ENCODE measurements at places on chromosomes 7 and 10.

GRCh38 chr10:29397221-29397620 lies 108.4 kb downstream of the LYZL1 start:
- no peak for DNase-seq

GRCh38 chr7:34430456-34430855 lies 227.6 kb upstream of the NPSR1 start:
- DNase-seq: peak; percentile 2

DNA sequence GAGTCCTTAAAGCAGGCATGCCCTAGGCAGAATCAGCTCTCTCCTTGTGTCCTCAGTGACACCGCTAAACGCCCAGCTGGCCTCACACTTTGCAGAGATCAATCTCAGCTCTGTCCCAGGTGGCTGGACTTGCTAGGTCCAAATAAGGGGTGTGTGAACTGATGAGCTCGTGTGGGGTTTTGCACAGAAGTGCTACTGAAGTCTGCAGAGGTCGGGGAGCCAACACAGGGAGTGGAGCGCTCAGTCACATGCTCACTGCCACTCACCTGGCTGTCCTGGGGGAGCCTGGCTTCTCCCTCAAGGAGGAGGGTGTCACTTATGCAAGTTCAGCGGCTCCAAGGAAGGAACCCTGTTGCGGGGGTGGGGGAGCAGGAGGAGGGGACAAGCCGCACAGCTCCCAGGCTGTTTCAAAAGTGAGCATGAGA lies 2.0 kb downstream of the ELN start:
- DNase-seq: peak; percentile 61

- peak; percentile 76 for DNase-seq
Measured at GRCh38 chr10:125633517-125633999, 49.4 kb downstream of the TEX36 start.

- DNase-seq: no peak
Measured at GRCh38 chr7:158375034-158375433, 212.6 kb downstream of the PTPRN2 start.

DNA sequence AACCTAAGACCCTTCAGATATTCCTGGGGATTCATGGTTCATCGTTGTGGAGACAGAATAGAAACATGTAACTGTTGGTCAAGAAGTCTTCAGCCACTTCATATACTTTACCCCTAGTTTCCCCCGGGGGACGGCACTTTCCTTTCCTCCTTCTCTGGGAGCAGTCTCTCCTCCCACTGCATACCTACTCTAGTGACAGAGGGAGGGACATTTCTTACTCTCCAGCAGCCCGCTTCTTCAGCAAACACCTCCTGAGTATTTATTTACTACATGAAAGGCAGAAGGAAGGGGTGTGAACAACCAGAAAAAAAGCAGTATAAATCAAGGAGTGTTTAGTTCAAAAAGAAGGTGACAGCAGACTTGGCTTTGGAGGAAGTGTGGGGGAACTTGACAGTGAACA lies 69.0 kb downstream of the LHFPL3 start:
- DNase-seq: no peak

DNA sequence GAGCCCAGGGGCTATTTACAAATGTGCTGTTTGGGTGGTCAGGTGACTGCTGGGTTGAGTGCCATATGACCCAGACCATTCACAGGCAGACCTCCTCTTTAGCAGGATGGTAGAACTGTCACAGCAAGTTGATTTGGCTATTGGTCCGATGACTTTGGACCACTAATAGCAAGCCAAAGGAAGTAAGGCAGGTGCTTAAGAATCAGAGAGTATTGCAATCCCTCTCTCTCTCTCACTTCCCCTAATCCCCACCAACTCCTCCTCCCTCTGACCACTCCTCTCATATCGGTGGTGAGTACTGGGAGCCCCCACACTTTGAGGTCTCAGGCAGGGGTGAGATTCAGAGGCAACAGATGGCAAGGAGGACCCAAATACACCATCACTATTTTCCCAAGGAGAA lies 165.3 kb downstream of the TRIL start:
- DNase-seq: no peak
